Stimulated activated CD4-positive, alpha-beta T cell treated with anti-CD3 and anti-CD28 coated beads, TNF-alpha, amount 100 ng/mL, for 4 hours (primary cell): ENCODE measurements at places on chromosomes 5 and 9.

DNA sequence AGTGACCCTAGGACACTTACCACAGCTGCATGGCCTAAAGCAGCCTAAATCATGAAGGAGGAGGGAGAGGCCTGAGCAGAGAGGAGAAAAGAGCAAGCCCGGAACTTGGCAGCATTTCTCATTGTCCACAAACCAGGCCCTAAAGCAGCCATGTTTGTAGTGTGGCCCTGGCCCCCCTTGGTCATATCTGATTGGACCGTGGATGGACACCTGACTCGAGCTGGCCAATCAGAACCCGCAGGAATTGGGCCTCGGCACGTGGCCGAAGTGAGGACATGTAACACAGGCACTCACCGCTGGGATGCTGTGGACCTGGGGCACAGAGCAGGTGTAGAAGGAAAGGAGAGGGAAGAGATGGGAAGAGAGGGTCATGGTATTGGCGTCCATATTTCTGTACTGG, 56.9 kb downstream of the ASS1 start:
- no peak for DNase-seq

GRCh38 chr5:134511796-134512660, 13.4 kb upstream of the JADE2 start:
- DNase-seq, result no peak

DNA sequence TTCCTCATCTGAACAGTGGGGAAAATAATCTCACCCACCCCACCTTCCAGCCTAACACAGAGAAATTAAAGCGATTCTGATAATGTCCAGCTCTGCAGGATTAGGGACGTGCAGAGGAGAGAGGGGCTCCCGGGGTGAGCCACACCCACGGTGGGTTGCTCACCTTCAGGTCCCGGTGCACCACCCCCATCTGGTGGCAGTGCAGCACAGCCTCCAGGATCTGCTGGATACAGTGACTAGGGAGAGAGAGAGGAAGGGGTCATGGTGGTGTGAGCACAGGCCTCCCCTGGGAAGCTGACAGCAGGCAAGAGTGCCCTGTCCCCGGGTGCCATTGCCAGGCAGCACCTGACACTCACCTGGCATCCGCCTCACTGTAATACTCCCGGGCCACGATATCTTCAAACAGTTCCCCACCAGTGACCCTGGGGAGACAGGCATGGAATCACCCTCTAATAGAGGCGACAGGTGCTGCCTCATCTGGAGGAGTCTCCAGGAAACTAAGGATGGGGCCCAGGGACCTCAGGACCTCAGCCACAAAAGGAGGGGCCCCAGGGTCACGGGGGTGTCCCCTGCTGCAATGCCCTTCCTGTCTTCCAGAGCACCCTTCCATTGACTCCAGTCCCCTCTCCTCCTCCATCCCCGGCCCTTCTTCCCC, 33.0 kb downstream of the CAMK2A start:
- no peak for DNase-seq

DNA sequence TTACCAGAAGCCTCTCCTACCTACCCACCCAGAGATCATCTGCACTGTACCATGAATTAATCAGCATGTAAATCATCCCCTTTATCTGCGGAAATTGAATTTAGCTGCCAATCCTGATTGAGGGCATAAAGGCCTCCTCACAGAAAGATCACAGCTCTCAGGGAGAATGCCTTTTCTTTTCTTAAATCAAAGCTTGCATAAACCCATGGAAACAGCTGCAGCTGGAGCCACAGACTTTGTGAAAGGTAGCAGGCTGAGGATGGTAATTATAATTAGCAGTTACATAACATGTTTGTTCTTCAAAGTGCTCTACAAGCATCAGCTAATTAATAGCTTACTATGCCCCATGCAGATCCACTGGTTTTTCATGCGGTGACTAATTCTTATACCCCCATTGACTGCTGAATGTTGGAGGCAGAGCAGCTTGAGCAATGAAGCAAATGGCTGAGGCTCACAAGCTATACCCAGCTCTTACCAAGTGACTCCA, 54.6 kb downstream of the SUSD1 start:
- no peak for DNase-seq

DNA sequence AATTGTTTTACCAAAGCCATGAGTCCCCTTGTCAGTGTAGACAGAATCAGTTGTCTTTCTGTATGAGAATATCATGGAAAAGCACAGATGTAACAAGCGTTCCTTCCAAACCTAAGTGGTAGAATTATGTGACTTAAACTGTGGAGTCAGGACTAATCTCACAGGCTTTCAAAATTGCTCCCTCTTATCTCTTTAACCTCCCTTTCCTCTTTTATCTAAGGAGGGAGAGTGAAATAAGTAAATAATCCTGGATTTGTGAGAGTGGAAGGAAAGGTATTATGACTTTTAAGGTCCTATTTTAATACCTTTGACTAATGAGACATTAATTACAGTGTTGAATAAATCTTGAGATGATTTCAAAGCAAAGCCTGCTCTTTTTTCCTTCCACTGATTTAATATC, 52.4 kb upstream of the LIFR start:
- no peak for DNase-seq

- no peak for DNase-seq
These were observed 51.7 kb downstream of the CPLANE1 start for GRCh38 chr5:37197340-37198050.

GRCh38 chr9:79477955-79478771, 93.6 kb upstream of the TLE4 start:
- no peak for DNase-seq

DNA sequence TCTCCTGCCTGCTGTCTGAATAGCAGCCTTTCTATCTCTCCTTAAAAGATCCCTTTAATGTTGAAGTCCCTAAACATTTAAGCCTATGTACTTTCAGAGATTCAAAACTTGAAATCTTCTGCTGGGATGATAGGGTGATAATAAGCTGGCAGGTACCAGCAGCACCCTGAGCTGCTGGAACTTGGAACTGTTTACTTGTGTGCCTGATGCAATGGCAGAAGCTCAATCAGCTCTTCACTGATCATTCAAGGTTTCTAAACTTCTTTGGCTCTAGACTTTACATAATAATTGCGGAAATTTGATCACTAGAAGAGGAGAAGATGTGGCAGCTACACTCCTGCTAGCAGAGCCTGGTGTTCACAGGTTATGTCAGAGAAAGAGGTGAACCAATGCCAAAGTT, 27.6 kb downstream of the MRPS27 start:
- DNase-seq, result no peak

DNA sequence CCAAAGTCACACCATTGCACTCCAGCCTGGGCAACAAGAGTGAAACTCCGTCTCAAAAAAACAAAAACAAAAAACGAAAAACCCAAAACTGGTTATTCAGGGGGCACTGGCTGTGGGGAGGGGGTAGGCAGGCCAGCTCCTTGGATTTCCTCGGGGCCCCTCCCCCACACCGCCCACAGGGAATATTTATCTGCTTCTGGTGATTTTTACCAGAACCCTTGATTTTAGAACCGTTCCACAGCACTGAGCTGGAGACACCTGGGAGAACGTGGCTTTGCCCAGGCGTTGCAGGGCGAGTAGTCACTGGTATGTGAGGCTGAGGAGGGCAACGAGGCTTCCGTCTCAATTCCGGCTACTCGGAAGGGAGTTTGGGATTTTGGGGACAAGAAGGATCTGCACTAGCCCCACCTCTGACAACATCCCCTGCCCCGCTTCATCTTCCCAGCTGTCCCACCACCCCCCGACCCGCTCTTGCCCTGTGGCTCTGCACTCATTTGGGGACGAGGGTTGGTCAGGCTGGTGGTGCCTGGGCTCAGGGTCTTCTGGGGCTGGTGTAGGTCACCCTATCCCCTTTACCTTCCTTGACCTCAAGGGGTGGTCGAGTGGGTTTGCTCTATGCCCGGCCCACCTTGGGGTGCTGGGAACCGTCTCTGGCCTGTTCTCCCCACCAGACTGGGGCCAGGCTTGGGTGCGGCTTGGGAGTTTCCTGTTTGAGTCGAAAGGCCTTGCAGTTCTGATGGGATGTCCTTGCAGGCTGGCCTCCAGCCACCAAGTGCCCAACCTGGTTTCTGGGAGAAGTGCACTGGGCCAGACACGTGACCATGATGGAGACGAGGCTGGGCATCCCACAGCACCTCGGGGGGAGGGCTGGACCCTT, 3.5 kb downstream of the AHRR start:
- no peak for DNase-seq

- no peak for DNase-seq
These were observed 8.7 kb upstream of the SEMA6A start for GRCh38 chr5:116583085-116583861.

DNA sequence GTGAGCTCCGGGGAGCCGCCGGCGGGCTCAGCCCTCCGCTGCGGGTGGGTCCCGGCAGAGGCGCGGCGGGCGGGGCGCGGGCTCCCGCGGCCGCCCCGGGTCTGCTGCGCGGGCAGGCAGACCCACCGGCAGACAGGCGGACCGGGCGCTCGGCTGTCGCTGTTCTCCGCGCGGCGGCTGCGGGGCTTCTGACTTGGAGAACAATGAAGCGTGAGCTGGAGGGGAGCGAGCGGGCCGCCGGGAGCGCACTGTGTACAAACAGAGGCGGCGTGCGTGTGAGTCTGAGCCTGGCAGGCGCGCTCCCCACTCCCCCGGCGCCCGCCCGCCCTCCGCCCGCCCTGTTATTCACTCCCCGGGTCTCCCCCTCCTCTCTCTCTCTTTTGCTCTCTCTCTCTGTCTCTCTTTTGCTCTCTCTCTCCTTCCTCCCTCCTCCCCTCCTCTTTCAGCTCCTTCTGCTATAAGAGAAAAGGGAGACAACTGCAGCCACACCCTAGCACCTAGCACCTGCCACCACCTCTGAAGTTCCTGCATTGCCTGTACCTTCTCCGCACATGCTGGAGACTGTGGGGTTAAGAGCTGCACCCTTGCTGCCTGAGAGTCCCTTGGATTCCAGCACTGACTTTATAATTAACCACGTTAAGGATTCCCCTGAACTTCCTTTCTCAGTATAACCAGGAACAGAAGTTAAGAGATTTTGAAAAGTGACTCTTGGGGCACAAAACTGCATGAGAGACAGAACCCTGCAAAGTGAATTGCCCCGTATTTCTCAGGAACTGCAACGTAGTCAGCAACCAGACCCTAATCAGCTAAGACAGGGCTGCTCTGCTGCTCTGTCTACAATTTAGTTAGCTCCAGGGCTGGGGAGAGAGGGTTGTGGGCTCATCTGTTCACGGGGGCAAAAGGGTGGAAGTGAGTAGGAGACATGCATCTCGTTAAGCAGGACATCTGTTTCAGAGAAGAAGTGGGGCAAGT, at the start of gene EDIL3:
Gene EDIL3, minus strand, starts transcription at position 277 of the 972 bp plus-strand sequence. CDS start 506 bp downstream, outside the sequence.
- no peak for DNase-seq

GRCh38 chr5:160175438-160176218, 53.7 kb upstream of the FABP6 start:
- no peak for DNase-seq

DNA sequence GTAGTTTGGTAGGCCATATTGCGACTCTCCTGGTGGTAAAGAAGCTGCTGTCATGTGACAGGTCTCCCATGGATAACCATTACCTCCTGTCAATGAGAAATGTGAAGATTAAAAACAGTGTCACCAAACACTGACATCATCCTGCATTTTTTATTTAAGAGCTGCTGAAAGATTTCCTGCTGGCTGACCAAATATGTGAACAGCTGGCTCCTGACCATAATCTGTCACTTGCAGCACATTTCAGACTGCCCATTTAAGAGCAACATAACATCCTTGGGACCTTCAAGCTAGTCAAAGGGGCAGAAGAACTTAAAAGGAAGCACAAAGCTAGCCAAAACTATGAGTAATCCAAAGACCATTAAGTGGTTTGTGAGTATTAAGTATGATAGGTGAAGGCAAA, 288.0 kb downstream of the IZUMO3 start:
- DNase-seq, result no peak

- no peak for DNase-seq
These were observed 6.0 kb downstream of the LRSAM1 start for GRCh38 chr9:127457191-127457878.

DNA sequence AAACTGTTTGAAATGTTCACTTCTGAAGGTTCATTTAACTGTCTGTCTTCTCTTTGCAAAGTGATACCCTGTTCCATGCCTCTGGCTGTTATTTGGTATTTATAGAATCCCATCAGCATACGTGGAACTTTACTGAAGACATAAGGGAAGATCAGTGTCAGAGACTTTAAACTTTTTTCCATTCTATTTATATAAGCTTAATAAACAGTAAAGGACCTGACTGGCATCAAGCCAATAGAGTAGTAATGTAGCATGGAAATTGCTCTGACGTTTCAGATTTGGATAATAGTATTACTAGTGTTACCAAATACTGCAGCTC, 94.9 kb upstream of the MINAR2 start:
- DNase-seq, result no peak

GRCh38 chr9:37415011-37415719, 7.3 kb upstream of the GRHPR start:
- peak; percentile 60 for DNase-seq

GRCh38 chr5:155148694-155149093, 135.1 kb downstream of the KIF4B start:
- no peak for DNase-seq

- DNase-seq, result no peak
These were observed 78.2 kb downstream of the ATP10B start for GRCh38 chr5:160773646-160774410.

DNA sequence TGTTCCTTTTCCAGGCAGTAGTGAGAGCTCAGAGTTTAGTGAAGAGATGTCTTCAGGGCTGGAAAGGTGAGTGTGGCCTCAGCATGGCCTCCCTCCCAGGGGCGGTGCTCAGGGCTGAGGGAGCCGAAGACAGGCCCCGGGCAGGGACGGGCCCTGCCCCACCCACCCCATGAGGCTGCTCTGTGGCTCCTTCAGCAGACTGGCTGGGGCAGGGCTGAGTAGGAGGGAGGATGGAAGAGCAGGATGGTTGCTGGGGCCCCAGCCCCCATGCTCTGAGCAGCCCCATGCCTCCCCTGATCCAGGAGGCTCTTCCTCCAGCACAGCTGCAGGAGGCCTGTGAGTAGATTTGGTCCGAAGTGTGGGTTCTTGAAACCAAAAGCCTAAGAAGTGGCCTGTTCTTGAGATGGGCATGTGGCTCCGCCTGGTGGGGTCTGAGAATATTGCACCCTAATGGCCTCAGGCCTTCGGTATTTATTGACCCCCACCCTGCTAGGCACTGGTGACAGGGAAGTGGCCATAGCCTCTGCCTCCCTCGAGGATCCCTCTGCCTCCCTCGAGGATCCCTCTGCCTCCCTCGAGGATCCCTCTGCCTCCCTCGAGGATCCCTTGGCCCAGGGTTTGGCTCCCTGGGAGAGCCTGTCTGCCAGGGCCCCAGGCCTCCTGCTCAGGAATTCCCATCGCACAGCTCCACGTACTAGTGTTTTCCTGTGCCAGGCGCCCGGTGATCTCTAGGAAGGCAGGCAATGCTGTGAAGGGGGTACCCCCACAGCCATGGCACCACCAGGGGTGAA, 65.4 kb upstream of the GARNL3 start:
- DNase-seq, result peak; percentile 56

DNA sequence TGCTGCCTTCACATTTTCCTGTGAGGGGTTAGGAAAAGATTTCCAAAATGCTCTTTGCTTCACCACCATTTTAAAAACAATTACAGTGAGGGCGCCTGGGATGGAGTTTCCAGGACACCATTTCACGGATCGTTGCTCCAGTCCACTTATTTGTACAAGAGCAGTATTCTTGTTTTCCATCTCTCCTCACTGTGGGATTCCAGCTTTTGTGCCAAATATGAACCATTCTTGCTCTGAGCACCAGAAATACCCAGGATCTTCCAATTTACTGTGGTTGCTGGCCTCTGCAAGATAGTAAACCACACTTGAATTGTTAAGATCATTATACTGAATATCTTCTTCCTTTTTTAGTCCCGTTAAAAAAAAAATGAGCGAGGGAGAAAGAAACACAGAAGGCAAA, 899.5 kb downstream of the TLE1 start:
- DNase-seq, result no peak
